ENCODE measurements at places on chromosomes 12 and 14. TPM values are rescaled to one million over a fixed set of nuclear protein-coding genes. Genes with fewer than 3 reads are reported as not detected.
A peak's percentile ranks its signal among the peaks of the same experiment; 100 is the strongest.

Gene OR4K13
- not detected for total RNA-seq

DNA sequence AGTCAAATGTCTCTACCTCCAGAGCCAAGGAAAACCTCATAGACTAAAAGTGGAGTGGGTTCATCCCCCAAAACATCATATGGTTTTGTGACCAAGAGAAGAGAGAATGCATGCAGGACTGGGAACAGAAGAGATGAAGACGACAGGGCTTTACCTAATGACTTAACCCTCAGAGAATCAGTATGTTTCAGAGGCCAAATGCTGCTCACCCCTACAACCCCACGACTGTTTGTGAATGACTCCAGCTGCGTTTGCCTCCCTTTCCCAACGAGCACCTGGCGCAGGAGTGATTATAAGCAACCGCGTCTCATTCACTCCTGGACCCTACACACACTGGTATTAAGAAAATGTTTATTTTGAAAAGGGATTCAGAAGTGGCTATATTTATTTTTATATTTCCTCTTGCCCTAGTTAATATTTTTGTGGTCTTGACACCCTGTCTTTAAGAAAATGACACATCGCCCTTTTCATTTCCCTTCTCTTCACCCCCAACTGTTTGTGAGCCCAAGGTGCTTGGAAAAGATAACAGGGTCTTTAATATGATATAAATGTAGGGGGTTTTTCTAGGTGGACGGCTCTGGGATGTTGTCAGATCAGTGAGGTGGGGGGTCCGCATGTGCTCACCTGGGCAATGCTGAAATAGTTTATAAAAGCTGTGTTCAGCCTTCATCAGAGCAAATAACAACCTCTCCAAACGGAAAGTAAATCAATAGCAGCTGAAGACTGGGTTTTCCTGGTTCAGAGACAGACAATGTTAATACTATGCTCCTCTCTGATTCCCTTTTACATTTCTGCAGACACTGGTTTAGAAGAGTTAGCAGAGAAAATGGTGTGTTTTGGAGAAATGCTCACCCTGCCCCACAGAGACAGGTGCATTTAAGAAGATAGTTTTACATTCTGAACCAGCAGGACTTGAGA is 77.7 kb downstream of the SLC15A4 start:
- H3K27me3 ChIP-seq = peaks cover 9% of the 10 kb centered on the region
- DNase-seq = no peak
- no peaks in the 10 kb centered on the region for H3K36me3 ChIP-seq
- H3K27ac ChIP-seq = no peak overlapping the region
- no peaks in the 10 kb centered on the region for H3K4me1 ChIP-seq

GRCh38 chr12:38903596-38903995 is 1.8 kb downstream of the CPNE8 start:
- peaks cover 23% of the 10 kb centered on the region for H3K4me1 ChIP-seq
- no peak overlapping the region for H3K27ac ChIP-seq
- H3K36me3 ChIP-seq = no peaks in the 10 kb centered on the region
- H3K27me3 ChIP-seq = peaks cover 20% of the 10 kb centered on the region
- no peak for DNase-seq
- no peak overlapping the region for H3K4me3 ChIP-seq

DNA sequence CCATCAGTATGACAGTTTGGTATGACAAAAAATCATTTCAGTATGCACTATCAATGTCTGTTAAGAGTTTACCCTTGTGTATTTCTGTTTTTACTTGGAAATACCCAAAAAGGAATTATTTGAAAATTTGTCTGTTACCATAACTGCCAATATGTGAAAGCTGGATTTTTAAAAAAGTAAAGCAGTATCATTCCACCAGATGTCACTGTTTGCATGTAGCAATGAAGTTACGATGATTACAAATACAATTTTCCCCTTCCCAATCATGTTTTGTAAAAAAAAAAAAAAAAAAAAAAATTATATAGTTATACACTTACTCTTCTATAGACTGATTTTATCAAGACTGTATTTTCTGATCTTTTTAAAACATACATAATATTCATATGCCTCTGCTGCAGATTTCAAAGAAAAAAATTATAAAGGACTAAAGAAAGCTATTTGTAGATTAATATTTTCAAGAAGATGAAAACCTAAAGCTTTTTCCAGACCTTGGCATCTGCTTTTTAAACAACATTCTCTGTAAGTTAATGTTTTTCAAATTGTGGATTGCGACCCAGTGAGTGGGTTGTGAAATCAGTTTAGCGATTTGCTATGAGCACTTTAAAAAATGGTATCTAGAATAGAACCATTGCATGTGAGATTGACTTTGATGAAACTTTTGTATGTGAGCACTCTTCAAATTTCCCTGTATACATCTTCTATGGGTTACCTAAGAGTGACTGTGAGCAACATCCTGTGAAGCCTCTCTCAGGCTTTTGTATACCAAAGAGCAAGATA is 114.2 kb downstream of the TTC6 start:
- DNase-seq = no peak
- no peaks in the 10 kb centered on the region for H3K4me1 ChIP-seq
- no peaks in the 10 kb centered on the region for H3K27me3 ChIP-seq

DNA sequence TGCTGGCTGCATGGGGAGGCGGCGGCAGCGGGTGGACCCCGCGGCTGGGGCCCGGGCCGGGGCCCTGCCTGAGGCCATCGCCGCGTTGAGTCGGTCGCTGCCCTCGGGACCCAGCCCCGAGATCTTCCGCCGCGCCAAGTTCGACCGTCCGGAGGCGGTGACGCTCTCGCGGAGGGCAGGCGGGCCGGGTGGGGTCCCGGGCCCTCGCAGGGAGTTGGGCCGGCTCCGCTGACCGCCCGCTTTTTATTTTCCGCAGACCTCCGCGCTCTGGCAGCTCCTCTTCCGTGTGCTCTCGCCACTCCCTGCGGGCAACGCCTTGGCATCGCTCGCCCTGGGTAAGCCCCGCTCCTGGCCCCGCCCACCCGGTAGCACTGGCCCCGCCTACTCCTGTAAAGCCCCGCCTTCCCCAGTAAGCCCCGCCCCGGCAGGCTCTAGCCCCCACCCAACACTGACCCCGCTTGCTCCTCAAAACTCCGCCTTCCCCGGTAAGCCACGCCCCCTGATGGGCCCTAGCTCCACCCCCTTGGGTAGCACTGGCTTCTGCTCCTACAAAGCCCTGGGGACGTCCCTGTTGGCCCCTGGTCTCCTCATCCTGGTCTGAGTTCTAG is 424 bp downstream of the TEDC1 start:
- peaks cover 26% of the 10 kb centered on the region for H3K4me1 ChIP-seq
- peak overlapping the region; percentile 97 for H3K27ac ChIP-seq
- peak; percentile 75 for DNase-seq
- peak overlapping the region; percentile 87 for H3K4me3 ChIP-seq
- no peaks in the 10 kb centered on the region for H3K27me3 ChIP-seq

DNA sequence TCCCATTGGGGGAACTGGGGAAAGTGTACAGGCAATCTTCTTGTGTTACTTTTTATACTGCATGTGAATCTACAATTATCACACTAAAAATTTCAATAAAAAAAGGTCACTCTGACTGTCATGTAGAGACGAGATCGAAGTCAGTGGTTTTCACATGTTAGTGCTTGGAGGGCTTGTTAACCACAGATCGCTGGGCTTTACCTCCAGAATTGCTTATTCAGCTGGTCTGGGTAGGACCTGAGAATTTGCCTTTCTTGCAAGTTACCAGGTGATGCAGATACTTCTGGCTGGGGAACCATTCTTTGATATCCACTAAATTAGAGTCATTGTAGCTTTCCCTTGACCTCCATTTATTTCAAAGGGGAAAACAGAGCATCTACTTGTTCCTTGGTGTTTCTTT is 62.8 kb upstream of the SLC38A4 start:
- no peak for DNase-seq
- peaks cover 10% of the 10 kb centered on the region for H3K27me3 ChIP-seq
- H3K4me1 ChIP-seq = no peaks in the 10 kb centered on the region
- no peak overlapping the region for H3K4me3 ChIP-seq

DNA sequence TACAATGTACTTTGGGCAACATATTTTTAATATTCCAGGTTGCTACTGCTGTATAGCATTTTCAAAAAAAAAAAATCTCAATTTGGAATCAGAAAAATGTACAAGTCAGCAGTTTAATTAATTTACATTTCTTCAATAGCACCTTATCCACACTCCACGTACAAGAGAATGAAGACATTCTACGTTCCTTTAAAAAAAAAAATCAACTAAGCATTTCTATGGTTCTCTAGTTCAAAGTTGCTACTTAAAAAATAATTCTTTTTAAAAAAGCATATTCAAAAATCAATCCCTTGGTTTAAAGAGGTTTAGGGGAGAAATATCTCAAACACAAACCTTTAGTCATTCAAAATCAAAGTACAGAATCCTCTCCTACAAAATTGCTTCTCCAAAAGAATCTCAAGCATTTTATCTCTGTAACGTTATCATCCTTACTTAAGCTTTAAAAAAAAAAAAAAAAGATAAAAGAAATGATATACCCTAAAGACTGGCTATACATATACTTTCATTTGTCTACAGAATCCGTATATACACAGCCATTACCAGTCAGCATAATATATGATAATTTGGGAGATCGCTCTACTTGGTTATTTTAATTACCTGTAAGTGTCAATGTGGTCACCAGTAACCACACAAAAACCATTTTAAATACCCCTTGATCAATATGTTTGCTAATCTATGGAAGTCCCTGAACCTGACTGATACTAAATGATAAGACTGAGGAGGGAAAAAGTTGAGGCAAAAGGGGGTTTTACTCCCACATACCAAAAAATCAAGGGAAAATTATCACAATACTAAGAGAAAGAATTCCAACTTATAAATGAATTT is 2.7 kb downstream of the MED13L start:
- no peaks in the 10 kb centered on the region for H3K27me3 ChIP-seq
- peak overlapping the region; percentile 56 for H3K4me3 ChIP-seq
- peaks cover 16% of the 10 kb centered on the region for H3K36me3 ChIP-seq
- H3K27ac ChIP-seq = no peak overlapping the region

GRCh38 chr14:65476942-65477318 is 64.4 kb downstream of the FUT8 start:
- H3K36me3 ChIP-seq = peaks cover 27% of the 10 kb centered on the region
- no peak for DNase-seq
- no peak overlapping the region for H3K4me3 ChIP-seq
- H3K4me1 ChIP-seq = peaks cover 69% of the 10 kb centered on the region

- peaks cover 76% of the 10 kb centered on the region for H3K36me3 ChIP-seq
- H3K4me1 ChIP-seq = no peaks in the 10 kb centered on the region
- no peaks in the 10 kb centered on the region for H3K27me3 ChIP-seq
- H3K4me3 ChIP-seq = no peak overlapping the region
These were observed 32.8 kb upstream of the TOMM20L start for GRCh38 chr14:58362798-58363412.

DNA sequence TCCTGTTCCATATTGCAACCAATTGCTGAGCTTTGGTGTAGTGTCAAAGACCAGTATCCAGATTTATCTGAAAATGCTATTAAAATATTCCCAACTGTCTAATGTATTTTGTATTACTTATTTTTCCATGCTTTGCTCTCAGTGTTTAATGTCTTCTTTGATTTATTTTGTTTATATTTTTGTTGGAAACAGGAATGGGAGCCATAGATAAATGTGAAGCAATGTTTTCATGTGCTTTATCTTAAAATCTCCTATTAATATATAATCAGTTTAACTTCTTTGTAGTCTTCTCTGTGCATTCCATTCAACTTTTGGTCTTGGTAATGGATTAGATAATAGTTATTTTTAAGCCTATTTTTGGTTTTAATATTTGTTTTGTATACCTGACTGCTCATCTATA is 8.8 kb downstream of the RAP1B start:
- H3K27me3 ChIP-seq = no peaks in the 10 kb centered on the region
- DNase-seq = no peak
- peaks cover 90% of the 10 kb centered on the region for H3K4me1 ChIP-seq
- no peak overlapping the region for H3K4me3 ChIP-seq
- peaks cover 34% of the 10 kb centered on the region for H3K36me3 ChIP-seq

GRCh38 chr14:64974563-64974962 is 2.4 kb upstream of the RAB15 start:
- H3K27me3 ChIP-seq = peaks cover 3% of the 10 kb centered on the region
- DNase-seq = no peak
- H3K36me3 ChIP-seq = no peaks in the 10 kb centered on the region

DNA sequence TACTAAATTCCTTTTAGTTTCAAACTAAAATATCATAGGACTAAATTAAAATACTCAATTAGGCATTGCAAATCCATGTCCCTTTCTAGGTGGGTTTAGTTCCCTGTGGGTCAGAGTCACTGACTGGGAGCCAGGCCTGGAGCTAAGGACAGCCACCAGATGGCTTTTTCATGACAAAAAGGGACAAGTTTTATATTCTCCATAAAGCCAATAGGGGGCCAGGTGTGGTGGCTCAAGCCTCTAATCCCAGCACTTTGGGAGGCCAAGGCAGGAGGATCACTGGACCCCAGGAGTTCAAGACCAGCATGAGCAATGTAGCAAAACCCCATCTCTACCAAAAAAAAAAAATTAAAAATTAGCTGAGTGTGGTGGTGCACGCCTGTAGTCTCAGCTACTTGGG is 35.4 kb upstream of the EIF5 start:
- H3K4me1 ChIP-seq = no peaks in the 10 kb centered on the region
- H3K27me3 ChIP-seq = peaks cover 7% of the 10 kb centered on the region
- H3K36me3 ChIP-seq = no peaks in the 10 kb centered on the region
- no peak overlapping the region for H3K4me3 ChIP-seq
- H3K27ac ChIP-seq = no peak overlapping the region

GRCh38 chr12:109247831-109248654 is 61.0 kb downstream of the FOXN4 start:
- H3K27ac ChIP-seq = no peak overlapping the region
- H3K36me3 ChIP-seq = peaks cover 12% of the 10 kb centered on the region
- H3K27me3 ChIP-seq = no peaks in the 10 kb centered on the region
- no peak overlapping the region for H3K4me3 ChIP-seq

- DNase-seq = no peak
- H3K36me3 ChIP-seq = no peaks in the 10 kb centered on the region
- no peaks in the 10 kb centered on the region for H3K27me3 ChIP-seq
- H3K27ac ChIP-seq = no peak overlapping the region
- no peaks in the 10 kb centered on the region for H3K4me1 ChIP-seq
These were observed 55.4 kb downstream of the FAR2 start for GRCh38 chr12:29204521-29204920.

GRCh38 chr12:93197067-93197593 is 180.6 kb upstream of the NUDT4 start:
- no peaks in the 10 kb centered on the region for H3K4me1 ChIP-seq
- H3K27ac ChIP-seq = no peak overlapping the region
- no peaks in the 10 kb centered on the region for H3K27me3 ChIP-seq

DNA sequence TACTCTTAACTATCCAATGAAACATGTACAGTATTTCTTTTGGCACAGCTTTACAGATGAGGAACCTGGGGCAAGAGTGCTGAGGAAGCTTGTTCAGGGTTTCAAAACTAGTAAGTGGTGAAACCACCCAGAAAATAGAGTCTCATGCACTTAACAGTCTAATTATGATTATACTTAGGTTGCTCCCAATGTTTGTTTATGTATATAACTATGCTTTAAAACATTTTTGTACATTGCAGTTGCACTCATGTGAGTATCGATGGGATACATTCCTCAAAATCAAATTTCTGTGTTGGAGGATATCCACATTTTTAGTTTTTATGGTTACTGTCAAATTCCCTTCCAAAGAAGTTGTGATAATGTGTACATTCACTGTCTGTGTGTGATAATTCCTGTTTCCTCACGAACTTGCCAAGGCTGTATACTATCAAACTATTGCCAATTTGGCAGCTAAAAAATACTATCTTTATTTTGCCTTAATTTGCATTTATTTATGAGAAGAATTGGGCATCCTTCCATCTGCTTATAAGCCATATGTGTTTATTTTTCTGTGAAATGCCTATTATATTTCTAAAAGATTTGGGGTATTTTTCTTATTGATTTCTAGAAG is 143.9 kb upstream of the SSTR1 start:
- H3K36me3 ChIP-seq = no peaks in the 10 kb centered on the region
- DNase-seq = no peak
- H3K4me1 ChIP-seq = no peaks in the 10 kb centered on the region
- no peak overlapping the region for H3K27ac ChIP-seq

- no peaks in the 10 kb centered on the region for H3K4me1 ChIP-seq
- H3K27me3 ChIP-seq = no peaks in the 10 kb centered on the region
- DNase-seq = no peak
- H3K36me3 ChIP-seq = peaks cover 59% of the 10 kb centered on the region
- H3K27ac ChIP-seq = no peak overlapping the region
These were observed 17.0 kb downstream of the MVK start for GRCh38 chr12:109590566-109590965.
